ENCODE measurements at places on chromosomes 2 and 18.

- no peak for DNase-seq
Measured at GRCh38 chr2:231169488-231169887, 28.9 kb upstream of the ARMC9 start.

DNA sequence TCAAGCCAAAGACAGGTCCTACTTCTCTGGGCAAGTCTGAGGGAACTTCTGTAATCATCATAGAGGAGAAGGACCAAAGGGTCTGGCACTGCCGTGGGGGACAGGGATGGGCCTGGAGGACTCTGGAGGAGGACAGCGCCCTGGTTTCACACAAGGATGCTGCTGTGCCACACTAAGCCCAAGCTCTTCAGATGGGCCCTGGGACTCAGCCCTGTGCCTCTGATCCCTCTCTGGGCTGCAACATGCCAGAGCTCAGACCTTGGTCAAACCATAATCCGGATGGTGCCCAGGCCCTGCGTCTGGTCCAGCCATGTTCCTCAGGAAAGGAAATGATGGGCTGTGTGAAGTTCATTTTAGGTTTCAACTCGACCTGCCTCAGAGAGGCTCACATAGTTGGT lies 222.0 kb upstream of the COPS8 start:
- DNase-seq: no peak

- no peak for DNase-seq
Measured at GRCh38 chr2:6932206-6932605, 15.0 kb downstream of the RNF144A start.

DNA sequence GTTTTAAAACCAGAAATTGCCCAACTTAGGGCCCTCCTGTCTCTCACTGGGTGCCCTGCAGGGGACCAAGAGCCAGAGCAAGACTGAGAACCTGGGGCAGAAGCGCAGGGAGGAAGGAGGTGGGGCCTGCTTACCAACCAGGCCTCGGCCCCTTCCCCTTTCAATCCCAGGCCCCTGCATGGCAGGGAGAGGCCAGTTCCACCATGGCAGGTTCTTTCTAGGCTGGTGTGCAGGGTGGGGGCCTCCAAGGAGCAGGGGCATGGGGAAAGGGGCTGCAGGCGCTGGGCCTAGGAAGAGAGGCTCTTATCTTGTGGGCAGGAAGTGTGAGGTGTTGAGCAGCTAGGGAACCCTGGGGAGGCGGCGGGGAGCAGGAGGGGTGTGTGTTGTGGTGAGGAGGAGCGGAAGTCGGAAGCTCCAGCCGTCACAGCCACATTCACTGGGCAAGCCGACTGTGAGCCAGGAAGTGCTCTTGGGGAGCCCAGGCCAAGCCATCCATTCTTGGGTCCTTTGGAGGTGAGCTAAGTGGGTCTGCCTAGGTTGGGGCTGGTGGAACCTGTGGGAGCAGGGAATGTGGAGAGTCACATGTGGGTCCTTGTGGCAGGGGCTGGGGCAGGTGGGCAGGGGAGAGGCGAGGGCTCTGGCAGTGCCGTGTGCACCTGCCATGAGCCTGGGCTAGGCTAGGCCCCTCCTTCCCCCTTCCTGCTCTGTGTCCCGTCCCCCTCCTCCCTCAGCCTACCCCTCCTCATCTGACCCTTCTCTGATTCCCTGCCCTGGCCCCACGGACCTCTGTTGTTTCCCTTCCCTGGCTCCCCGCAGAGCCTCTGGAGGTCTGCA lies at the start of gene PSD4:
TSS of gene PSD4 (plus strand) at position 430 of the 834 bp plus-strand sequence. CDS start 8,486 bp downstream, outside the sequence.
- DNase-seq: no peak

GRCh38 chr2:95272299-95272751 lies 1.9 kb upstream of the PROM2 start:
- no peak for DNase-seq

Measured in NCI-H69 (cell line).